Stimulated activated memory B cell treated with anti-CD40 and anti-IgM and Interleukin-4, amounts not matched to agents 10 μg/mL and 1 μg/mL and 100 μg/mL, for 72 hours (primary cell): ENCODE measurements at places on chromosomes 3 and 15.

DNA sequence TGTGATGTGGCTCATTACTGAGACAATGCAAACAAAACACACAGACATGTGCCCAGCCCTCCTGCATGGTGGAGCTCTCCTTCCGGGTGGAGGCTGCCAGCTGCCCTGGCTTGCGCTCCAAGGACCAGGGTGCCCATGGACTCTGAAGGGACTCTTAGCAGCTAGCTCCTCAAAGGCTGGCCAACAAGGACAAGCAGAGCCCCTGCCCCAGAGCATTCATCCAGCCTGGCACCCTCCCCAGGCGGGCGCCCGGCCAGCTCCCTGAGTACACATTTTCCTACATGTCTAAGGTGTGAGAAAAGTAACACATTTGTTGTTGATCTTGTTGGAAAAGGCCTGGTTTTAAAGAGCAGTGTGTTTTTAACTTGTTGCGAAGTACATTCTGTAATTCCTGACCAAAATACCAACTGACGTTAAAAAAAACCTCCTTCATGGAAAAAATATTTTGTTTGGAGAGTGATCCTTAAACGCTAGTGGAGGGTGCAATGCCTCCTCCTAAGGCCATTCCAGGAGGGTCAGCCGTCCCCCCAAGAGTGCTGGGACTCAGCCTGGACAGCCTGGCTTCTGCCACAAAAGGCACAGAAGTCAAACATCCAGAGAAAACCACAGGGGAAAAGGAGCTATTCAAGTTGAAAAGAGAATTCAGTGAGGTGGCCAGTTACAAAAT, 86.9 kb downstream of the KLF15 start:
- no peak for ATAC-seq

DNA sequence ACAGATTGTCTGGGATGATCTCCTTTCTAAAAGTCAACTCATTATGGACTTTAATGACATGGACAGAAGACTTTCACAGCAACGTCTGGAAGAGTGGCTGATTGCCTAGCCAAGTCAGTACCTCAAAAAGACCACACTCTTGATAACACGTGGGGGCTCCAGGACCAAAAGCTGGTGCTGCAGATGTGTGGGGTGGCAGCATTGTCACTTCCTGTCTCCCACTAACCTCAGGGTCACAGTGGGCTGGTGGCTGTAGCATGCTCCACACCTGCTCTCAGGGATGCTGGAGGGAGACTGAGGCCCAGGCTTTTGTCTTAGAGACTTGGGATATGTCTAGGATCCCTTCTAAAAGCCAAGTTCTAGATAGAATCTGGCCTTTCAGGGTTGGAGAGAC, 118.1 kb downstream of the APBA2 start:
- no peak for ATAC-seq

GRCh38 chr3:9938966-9939365, 5.3 kb downstream of the CRELD1 start:
- no peak for ATAC-seq

DNA sequence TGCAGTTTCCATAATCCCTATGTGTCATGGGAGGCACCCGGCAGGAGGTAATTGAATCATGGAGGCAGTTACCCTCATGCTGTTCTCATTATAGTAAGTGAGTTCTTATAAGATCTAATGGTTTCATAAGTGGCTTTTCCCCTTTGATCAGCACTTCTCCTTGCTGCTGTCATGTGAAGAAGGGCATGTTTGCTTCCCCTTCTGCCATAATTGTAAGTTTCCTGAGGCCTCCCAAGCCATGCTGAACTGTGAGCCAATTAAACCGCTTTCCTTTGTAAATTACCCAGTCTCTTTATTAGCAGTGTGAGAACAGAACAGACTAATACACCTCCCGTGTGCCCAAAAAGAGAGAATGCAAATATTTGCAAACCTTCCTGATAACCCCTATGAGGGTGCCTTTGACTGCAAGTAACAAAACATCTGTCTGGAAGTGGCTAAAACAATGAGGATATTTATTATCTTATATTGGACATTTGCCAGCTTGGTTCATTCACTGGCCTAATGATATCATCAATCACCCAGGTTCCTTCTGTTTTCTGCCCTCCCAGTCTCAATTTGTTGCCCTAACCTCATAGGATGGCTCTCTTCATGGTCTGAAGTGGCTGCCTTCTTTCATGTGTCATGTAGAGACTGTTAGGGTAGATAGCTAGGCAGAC, 68.7 kb downstream of the BHLHE40 start:
- ATAC-seq = no peak

GRCh38 chr3:52787672-52788625, 6.6 kb upstream of the ITIH3 start:
- ATAC-seq = no peak

DNA sequence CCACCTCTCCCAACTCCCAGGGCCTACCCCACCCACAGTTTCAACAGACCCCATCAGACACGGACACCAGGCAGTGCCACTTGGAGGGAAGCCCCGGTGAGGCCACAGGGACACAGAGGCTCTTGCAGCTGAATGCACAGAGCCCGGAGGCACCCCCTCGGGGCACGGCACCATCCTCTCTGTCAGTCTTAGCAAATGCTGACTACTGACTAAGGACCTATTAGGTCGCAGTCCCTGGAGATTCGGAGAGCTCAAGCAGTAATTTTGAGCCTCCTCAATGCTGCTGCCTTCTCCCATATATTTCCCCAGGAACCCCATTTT, 79.9 kb downstream of the VGLL4 start:
- ATAC-seq = no peak

- ATAC-seq = no peak
These were observed 36.0 kb downstream of the ZIC4 start for GRCh38 chr3:147370349-147370748.

- no peak for ATAC-seq
These were observed 901.2 kb upstream of the NR2F2 start for GRCh38 chr15:95429345-95429744.

- ATAC-seq = no peak
These were observed 1.3 kb downstream of the TOP2B start for GRCh38 chr3:25663347-25663868.

- ATAC-seq = no peak
These were observed 36.4 kb downstream of the EPHB3 start for GRCh38 chr3:184597829-184598573.

DNA sequence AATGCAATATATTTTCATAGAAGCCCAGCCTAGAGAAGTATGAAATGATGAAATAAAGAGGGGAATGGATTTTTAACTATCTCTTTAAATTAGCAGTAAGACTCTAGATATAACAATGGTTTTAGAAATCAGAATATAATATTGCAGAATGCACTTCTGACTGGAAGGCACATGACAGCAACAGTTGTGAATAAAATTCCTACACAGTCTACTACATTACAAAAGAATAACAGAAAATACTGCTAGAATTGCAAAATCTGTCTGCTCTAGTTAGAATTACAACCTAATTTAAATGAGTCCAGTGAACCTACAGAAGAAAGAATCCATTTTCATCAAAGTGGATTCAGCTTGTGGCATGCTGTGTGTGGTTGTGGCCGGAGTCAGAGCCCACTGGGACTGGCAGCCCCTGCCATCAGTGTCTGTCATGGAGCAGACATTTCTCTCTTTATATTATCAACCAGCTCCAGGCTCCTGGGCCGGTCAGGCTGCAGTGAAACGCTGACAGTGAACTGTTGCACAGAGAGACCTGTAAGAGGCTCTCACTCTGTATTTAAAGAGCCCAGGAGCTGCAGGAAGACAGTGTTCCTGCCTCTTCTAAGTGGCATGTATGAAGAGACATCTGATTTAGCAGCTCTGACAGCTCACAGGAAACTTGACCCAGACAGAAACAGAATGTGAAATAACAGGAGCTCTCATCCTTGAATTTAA, 1523.8 kb upstream of the CADM2 start:
- ATAC-seq = no peak

GRCh38 chr15:75648156-75649000, 666 bp downstream of the SNX33 start:
- no peak for ATAC-seq

DNA sequence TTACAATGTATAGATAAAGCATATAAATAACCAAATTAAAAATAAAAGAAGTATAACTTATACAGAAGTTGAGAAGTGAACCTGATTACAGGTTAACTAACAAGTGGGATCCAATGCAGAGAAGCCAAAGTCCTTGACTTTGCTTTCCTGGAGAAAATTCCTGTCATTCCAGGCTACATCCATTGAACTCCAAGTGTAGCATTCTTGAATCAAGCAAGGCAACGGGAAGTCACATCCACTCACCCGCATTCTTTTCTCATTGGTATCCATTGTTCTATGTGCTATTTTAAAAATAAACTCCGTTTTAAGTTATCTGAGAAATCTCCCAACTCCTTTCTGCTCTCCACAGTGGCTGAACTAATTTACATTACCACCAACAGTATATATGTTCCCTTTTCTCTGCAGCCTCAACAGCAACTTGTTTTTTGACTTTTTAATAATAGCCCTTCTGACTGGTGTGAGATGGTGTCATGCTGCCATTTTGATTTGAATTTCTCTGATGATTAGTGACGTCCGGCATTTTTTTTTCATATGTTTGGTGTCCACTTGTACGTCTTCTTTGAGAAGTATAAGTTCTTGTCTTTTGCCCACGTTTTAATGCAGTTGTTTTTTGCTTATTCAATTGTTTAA, 534.3 kb downstream of the ROBO1 start:
- ATAC-seq = no peak

GRCh38 chr15:72833561-72833960, 50.0 kb upstream of the ADPGK start:
- ATAC-seq = no peak

DNA sequence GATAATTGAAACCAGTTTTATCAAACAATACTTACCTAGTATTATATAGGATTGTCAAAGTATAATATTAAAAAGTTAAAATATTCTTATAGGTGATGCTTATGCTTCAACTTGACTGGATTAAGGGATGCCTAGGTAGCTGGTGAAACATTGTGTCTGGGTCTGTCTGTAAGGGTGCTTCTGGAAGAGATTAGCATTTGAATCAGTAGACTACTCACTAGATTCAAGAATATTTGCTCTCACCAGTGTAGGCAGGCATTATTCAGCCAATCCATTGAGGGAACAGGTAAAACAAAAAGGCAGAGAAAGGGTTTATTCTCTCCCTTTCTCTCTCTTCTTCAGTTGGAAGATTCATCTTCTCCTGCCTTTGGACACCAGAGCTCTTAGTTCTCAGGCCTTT, 486.8 kb upstream of the GOLIM4 start:
- no peak for ATAC-seq

DNA sequence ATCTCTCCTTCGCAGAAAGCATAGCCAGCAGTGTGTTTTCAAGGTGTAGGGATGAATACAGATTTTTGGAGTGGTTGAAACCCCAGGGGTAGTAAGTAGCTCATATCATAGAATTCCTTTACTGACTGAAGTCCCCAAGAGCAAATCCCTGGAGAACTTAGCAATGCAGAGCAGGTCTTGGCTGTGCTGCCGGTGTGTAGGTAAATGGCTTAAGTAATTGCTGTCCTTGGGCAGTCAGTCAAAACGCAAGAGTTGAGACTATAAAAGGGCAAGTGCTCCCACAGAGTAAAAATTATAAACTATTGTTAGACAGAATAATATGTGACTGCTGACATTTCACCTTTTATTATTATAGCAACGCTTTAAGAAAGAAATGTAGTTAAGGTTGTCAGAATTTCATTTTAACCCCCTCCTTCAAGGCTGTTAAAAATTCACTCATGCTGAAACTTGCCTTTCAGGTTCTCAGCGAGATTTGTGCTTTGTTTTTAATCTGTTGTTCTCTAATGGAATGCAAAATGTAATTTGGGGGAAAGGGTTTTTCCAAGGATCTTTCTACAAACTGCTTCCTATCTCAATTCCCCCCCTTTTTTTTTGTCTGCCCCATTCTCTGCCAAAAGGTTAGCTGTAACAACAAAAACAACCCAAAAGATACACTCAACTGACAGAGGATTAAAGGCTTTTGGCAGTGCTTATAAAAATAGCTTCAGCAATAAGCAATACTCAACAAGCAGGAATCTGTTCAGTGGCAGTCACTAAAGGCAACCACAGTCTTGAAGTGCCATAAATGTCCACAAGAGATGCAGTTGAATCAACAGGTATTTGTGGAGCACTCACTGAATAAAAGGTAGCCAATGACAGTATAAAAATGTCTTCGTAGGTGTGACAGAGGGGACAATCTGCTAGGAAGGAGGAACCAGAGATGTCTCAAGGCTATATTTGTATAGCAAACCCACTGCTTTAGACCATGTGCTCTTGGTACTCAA, 105.3 kb downstream of the THRB start:
- no peak for ATAC-seq

GRCh38 chr3:15339786-15340215, 7.4 kb upstream of the SH3BP5 start:
- no peak for ATAC-seq

DNA sequence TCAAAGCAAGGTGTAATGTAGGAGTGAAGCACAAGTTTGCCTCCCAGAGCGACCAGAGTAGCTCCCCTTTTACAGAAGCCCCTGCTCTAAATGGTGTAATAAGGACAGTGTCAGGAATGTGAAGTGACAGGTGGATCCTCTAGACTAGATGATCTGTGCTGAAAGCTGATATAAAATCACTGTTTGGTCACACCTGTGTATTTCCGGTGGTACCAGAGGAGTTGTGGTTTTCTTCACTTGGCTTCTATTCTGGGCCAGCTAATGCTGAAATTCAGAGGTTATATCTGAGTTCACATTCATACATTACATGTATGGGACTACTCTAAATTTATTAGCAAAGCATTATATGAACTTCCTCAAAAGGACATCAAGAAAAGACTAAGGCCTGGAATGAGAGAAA, 117.4 kb downstream of the IL1RAP start:
- ATAC-seq = no peak

- ATAC-seq = no peak
These were observed 69.2 kb downstream of the ATP8B4 start for GRCh38 chr15:50049871-50050270.

DNA sequence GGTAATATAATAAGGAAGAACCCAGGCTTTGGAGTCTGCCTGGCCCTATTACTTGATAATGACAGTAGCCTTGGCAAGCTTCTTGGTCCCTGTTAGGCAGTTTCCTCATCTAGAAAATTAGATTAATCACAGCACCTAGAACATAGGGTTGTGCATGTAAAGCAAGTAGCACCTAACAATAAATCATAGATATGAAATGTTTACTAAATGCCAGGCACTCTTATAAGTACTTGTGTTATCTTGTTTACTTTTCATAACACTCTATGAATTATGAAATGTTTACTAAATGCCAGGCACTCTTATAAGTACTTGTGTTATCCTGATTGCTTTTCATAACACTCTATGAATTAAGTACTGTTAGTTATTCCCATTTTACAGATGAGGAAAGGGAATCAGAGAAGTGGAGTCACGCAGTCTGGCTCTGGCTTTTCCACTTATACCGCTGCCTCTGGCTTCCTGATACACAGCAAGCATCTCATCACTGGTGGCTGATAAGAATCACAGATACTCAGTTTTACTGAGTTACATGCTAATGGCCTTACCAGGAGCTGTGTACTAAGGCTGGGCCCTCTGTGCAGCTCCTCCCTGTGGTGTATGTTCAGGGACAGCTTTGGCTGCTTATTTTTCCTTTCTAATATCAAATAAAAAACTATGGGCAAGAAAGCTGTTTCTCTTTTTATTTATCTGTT, 123.4 kb downstream of the FEZF2 start:
- no peak for ATAC-seq

GRCh38 chr3:4409971-4410573, 57.0 kb downstream of the SUMF1 start:
- ATAC-seq = no peak

GRCh38 chr3:23519314-23520208, 286.2 kb upstream of the UBE2E1 start:
- peak; percentile 85 for ATAC-seq

- no peak for ATAC-seq
These were observed 168.9 kb downstream of the SMAD6 start for GRCh38 chr15:66870880-66871388.
